ENCODE measurements at places on chromosomes 5 and 9.

GRCh38 chr9:131824155-131824594 is 84.3 kb upstream of the RAPGEF1 start:
- H3K4me1 ChIP-seq: no peaks in the 10 kb centered on the region
- no peak overlapping the region for H3K4me3 ChIP-seq
- no peaks in the 10 kb centered on the region for H3K27me3 ChIP-seq
- no peak for DNase-seq

DNA sequence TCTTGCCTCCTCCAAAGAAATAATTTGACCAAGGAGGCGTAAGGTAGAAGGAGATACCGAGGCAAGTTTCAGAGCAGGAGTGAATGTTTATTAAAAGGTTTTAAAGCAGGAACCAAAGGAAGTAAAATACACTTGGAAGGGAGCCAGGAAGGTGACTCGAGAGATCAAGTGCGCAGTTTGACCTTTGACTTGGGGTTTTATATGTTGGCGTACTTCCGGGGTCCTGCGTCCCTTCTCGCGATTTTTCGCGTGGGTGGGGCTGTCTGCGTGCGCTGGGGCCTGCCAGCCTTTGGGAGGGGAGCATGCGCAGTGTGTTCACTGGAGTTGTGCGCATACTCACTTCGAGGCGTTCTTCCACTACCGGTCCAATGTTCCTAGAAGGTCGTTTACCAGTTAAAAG is 166.0 kb upstream of the IRX2 start:
- H3K27me3 ChIP-seq: no peaks in the 10 kb centered on the region
- H3K36me3 ChIP-seq: no peaks in the 10 kb centered on the region
- H3K4me1 ChIP-seq: no peaks in the 10 kb centered on the region
- H3K4me3 ChIP-seq: no peak overlapping the region
- no peak overlapping the region for H3K27ac ChIP-seq

GRCh38 chr5:106393276-106393675 is 1277.5 kb downstream of the EFNA5 start:
- no peak overlapping the region for H3K4me3 ChIP-seq
- H3K27me3 ChIP-seq: no peaks in the 10 kb centered on the region
- no peak overlapping the region for H3K27ac ChIP-seq
- H3K4me1 ChIP-seq: no peaks in the 10 kb centered on the region

GRCh38 chr9:86940774-86941173 is 6.5 kb downstream of the GAS1 start:
- H3K4me1 ChIP-seq: peaks cover 5% of the 10 kb centered on the region
- H3K27ac ChIP-seq: no peak overlapping the region
- no peaks in the 10 kb centered on the region for H3K27me3 ChIP-seq

DNA sequence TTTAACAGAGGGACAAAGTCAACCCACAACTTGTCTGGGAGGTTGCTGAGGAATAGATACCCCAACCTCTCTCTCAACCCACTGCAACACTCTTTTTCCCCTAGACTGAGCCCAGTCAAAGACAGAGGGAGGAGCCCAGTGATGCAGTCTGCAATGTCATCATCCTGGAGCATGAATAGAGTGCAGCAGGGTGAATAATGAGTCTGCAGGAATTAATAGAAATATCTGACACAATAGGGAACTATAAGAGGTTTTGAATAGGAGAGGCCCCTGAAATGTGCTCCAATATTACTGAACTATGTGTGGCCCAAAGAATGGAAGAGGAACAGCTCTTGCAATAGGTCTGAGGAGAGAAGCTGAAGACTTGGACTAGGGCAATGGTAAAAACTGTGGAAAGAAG is 59.1 kb downstream of the PDCD1LG2 start:
- DNase-seq: no peak
- no peaks in the 10 kb centered on the region for H3K36me3 ChIP-seq
- H3K4me1 ChIP-seq: no peaks in the 10 kb centered on the region
- no peak overlapping the region for H3K27ac ChIP-seq

- peak within 1 kb of the TSS; percentile 79 for H3K27ac ChIP-seq
- H3K36me3 ChIP-seq: peaks cover 31% of the 10 kb centered on the region
- H3K4me3 ChIP-seq: peak within 1 kb of the TSS; percentile 82
- DNase-seq: peak; percentile 75
- H3K27me3 ChIP-seq: no peaks in the 10 kb centered on the region
Observed at GRCh38 chr9:128339761-128340690, at the start of gene SLC27A4. SLC27A4 (plus strand) TSS chr9:128340527; CDS start chr9:128343133, 2,606 bp downstream.

- peaks cover 2% of the 10 kb centered on the region for H3K4me1 ChIP-seq
- H3K27me3 ChIP-seq: no peaks in the 10 kb centered on the region
- no peaks in the 10 kb centered on the region for H3K36me3 ChIP-seq
Observed at GRCh38 chr5:176548967-176549444, at the start of gene CDHR2. CDHR2 (plus strand) TSS chr5:176549342; CDS start chr5:176565353, 16,011 bp downstream.

DNA sequence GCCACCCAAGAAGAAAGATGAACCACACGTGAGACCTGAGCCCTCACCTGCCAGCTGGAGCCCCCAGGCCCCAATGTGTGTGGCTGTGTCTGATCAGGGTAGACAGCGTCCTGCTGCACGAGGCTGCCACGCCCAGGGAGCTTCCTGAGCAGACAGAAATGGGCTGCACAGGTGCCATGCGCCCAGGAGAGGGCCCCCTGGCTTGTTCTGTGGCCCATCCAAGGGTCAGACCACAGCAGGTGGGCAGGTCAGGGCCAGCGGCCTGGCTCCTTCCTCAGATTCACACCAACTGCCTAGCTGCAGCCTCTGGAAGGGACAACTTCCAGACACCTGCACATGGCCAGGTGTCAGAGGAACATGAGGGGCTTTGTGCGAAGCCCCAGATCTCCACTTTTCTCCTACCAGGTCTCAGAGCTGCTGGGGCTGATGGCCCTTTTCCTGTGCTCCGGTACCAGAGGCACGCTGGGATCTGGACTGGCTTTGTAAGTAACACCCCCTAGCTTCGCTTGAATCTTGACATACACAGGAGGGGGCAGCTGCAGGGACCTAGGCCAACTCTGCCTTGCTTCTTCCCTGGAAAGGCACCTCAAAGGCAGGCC is 10.8 kb downstream of the SARDH start:
- H3K4me3 ChIP-seq: no peak overlapping the region
- H3K4me1 ChIP-seq: no peaks in the 10 kb centered on the region
- no peaks in the 10 kb centered on the region for H3K36me3 ChIP-seq
- H3K27me3 ChIP-seq: peaks cover 50% of the 10 kb centered on the region
- DNase-seq: peak; percentile 56

GRCh38 chr9:1707291-1707690 is 307.9 kb upstream of the SMARCA2 start:
- no peak overlapping the region for H3K4me3 ChIP-seq
- no peak for DNase-seq
- no peaks in the 10 kb centered on the region for H3K36me3 ChIP-seq
- H3K4me1 ChIP-seq: no peaks in the 10 kb centered on the region
- H3K27me3 ChIP-seq: no peaks in the 10 kb centered on the region

DNA sequence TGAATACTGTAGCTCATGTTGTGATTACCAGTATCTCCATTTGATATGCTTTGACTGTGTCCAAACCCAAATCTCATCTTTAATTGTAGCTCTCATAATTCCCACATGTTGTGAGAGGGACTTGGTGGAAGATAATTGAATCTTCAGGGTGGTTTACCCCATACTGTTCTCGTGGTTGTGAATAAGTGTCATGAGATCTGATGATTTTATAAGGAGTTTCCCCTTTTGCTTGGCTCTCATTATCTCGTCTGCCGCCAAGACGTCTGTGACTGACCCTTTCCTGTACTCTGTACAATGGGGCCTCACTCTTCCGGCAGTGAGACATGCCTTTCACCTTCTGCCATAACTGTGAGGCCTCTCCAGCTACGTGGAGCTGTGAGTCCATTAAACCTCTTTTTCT is 59.3 kb downstream of the TRIO start:
- no peak overlapping the region for H3K27ac ChIP-seq
- no peak for DNase-seq
- no peaks in the 10 kb centered on the region for H3K36me3 ChIP-seq
- H3K4me1 ChIP-seq: no peaks in the 10 kb centered on the region

GRCh38 chr9:107407675-107408074 is 81.9 kb downstream of the KLF4 start:
- no peak overlapping the region for H3K4me3 ChIP-seq
- no peak for DNase-seq
- H3K27ac ChIP-seq: no peak overlapping the region
- H3K36me3 ChIP-seq: no peaks in the 10 kb centered on the region
- no peaks in the 10 kb centered on the region for H3K27me3 ChIP-seq

DNA sequence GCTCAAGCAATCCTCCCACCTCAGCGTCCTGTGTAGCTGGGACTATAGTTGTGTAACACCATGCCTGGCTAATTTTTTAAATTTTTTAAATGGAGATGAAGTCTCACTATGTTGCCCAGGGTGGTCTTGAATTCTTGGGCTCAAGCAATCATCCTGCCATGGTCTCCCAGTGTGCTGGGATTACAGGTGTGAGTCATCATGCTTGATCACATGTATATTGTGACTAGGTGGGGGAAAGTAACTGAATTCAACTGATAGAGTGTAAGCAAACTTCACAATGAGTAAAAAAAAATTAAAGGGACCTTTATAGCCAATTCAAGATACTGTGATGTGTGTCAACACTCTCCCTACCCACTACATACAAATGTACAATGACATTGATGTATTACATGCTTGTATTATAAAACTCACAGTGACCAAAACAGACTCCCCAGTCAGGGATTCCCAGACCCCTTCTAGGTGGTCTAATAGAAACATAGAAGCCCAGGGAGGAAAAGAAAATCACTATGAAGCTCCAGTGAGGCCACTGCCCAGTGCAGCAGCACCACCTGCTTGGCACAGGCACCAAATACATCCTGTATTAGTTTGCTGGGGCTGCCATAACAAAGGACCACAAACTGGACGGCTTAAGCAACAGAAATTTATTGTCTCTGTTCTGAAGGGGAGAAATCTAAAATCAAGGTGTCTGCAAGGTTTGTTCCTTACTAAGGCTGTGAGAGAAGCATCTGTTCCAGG is 8.8 kb downstream of the PLGRKT start:
- H3K4me3 ChIP-seq: no peak overlapping the region
- H3K4me1 ChIP-seq: no peaks in the 10 kb centered on the region
- no peak for DNase-seq

GRCh38 chr5:128965011-128965637 is at the start of gene SLC27A6:
SLC27A6 (plus strand) TSS chr5:128965488; CDS start chr5:128966138, 650 bp downstream.
- no peak within 1 kb of the TSS for H3K4me3 ChIP-seq
- no peaks in the 10 kb centered on the region for H3K27me3 ChIP-seq
- H3K36me3 ChIP-seq: no peaks in the 10 kb centered on the region

DNA sequence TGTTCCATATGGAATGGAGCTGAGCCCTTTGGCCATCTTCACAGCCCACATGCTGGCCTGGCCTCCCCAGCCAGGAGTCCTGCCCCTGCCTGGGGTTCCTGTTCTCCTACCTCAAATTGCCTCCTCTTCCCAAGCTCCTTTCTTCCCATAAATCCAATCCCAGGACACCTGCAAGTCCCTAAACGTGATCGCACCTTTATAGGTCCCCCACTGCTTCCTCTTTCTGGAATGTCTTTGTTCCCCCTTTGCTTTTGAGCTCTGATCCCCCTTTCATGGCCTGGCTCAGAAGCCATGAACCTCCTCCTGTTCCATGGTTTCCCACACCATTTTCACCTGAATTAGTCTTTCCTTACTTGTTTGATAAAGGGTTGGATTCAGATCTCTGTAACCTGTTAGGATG is 68.5 kb downstream of the TRPC7 start:
- H3K27me3 ChIP-seq: no peaks in the 10 kb centered on the region
- no peaks in the 10 kb centered on the region for H3K4me1 ChIP-seq
- no peak overlapping the region for H3K4me3 ChIP-seq
- H3K36me3 ChIP-seq: no peaks in the 10 kb centered on the region
- H3K27ac ChIP-seq: no peak overlapping the region

DNA sequence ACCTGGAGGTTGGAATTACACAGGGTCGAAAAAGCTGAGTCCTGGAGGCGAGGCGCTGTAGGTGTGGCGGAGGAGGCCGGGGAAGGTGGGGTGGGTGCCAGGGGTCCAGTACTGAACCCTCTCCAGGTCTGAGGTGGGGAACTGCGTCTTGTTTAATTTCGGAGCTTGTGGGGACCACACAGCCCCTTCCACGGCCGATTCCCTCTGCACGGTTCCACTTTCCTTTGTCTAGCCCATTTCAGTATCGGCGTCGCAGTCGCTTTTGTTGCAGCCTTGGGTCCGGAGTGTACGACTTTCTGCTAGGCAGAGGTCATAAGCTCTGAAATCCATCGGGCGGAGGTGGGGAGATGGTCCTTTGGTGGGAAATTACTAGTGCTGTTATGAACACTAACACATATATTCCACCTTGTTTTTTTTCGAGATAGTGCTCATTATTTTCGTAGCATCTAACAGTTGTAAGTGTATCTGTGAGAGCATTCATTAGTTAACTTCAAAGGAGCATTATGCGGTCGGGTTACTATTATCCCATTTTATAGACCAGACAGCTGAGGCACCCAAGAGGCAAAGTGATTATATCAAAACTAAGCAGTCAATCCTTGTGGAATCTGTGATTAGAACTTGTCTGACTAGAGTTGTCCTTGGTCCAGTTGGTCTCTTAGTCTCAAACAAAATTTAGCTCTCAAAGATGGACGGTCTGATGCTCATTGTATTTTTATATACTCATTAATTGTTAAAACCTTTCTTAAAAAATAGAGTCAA is 737 bp downstream of the RNF180 start:
- no peaks in the 10 kb centered on the region for H3K27me3 ChIP-seq
- H3K36me3 ChIP-seq: no peaks in the 10 kb centered on the region
- peaks cover 63% of the 10 kb centered on the region for H3K4me1 ChIP-seq

- H3K27ac ChIP-seq: no peak overlapping the region
- DNase-seq: no peak
- no peaks in the 10 kb centered on the region for H3K36me3 ChIP-seq
- H3K27me3 ChIP-seq: no peaks in the 10 kb centered on the region
- H3K4me3 ChIP-seq: no peak overlapping the region
- H3K4me1 ChIP-seq: peaks cover 8% of the 10 kb centered on the region
Observed at GRCh38 chr5:179256328-179257175, 88.7 kb downstream of the ADAMTS2 start.

- no peaks in the 10 kb centered on the region for H3K4me1 ChIP-seq
- H3K27ac ChIP-seq: no peak overlapping the region
- no peaks in the 10 kb centered on the region for H3K36me3 ChIP-seq
- no peaks in the 10 kb centered on the region for H3K27me3 ChIP-seq
Observed at GRCh38 chr5:44568519-44568918, 179.3 kb upstream of the FGF10 start.

GRCh38 chr9:74696520-74696919 is 191.2 kb downstream of the TRPM6 start:
- H3K27me3 ChIP-seq: no peaks in the 10 kb centered on the region
- no peak for DNase-seq
- no peak overlapping the region for H3K4me3 ChIP-seq
- no peaks in the 10 kb centered on the region for H3K4me1 ChIP-seq
- H3K36me3 ChIP-seq: no peaks in the 10 kb centered on the region

GRCh38 chr5:96720408-96720807 is 58.2 kb downstream of the CAST start:
- no peak overlapping the region for H3K4me3 ChIP-seq
- H3K36me3 ChIP-seq: no peaks in the 10 kb centered on the region
- H3K4me1 ChIP-seq: peaks cover 43% of the 10 kb centered on the region

- DNase-seq: no peak
- H3K36me3 ChIP-seq: no peaks in the 10 kb centered on the region
- no peak overlapping the region for H3K27ac ChIP-seq
- no peaks in the 10 kb centered on the region for H3K27me3 ChIP-seq
- no peaks in the 10 kb centered on the region for H3K4me1 ChIP-seq
- no peak overlapping the region for H3K4me3 ChIP-seq
Observed at GRCh38 chr5:85931220-85931619, 686.5 kb upstream of the COX7C start.

- H3K27me3 ChIP-seq: no peaks in the 10 kb centered on the region
- DNase-seq: no peak
- H3K36me3 ChIP-seq: no peaks in the 10 kb centered on the region
- H3K4me3 ChIP-seq: no peak overlapping the region
- H3K27ac ChIP-seq: no peak overlapping the region
Observed at GRCh38 chr5:97452646-97453045, 269.6 kb upstream of the RIOK2 start.

All from tibial artery (tissue), 4 donors.